ENCODE measurements at places on chromosomes 5 and 9. TPM values are rescaled to one million over a fixed set of nuclear protein-coding genes. Genes with fewer than 3 reads are reported as not detected.

DNA sequence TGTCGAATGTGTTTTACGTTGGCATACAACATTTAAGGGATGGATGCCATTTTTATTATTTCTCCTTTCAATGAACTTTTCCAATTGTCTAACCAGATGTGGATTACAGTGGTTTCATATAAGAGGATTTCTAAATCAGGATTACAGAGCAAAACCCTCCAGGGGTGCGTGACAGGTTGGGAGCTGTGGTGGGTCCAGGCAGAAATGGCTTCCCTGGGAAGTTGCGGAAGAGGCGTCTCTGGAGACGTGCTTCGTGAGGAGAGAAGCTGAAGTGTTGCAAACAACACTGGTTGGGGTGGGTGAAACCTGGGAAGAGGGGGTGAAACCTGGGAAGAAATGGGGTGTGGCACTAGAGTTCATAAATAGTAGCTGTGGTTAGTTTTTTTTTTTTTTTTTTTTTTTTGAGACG lies 4.5 kb upstream of the RPL26L1 start:
- peaks cover 33% of the 10 kb centered on the region for H3K36me3 ChIP-seq
- no peak overlapping the region for H3K4me3 ChIP-seq
- H3K27me3 ChIP-seq, result no peaks in the 10 kb centered on the region
- no peak for DNase-seq
- H3K27ac ChIP-seq, result peak overlapping the region; percentile 73
- peaks cover 49% of the 10 kb centered on the region for H3K4me1 ChIP-seq

GRCh38 chr9:94081435-94081834 lies 2.8 kb upstream of the PTPDC1 start:
- H3K4me3 ChIP-seq, result no peak overlapping the region
- H3K27ac ChIP-seq, result no peak overlapping the region
- H3K36me3 ChIP-seq, result no peaks in the 10 kb centered on the region
- peaks cover 15% of the 10 kb centered on the region for H3K4me1 ChIP-seq
- no peak for DNase-seq

Gene MELK
- total RNA-seq, result 33.3 TPM

Gene PTGES
- 96.6 TPM for total RNA-seq

Gene PAPPA
- total RNA-seq, result 7.0 TPM

All from MCF 10A (cell line).